ENCODE measurements at places on chromosomes 2 and 18. TPM values are rescaled to one million over a fixed set of nuclear protein-coding genes. Genes with fewer than 3 reads are reported as not detected.

GRCh38 chr2:28567061-28567471 lies 71.2 kb downstream of the PLB1 start:
- no peak for DNase-seq

DNA sequence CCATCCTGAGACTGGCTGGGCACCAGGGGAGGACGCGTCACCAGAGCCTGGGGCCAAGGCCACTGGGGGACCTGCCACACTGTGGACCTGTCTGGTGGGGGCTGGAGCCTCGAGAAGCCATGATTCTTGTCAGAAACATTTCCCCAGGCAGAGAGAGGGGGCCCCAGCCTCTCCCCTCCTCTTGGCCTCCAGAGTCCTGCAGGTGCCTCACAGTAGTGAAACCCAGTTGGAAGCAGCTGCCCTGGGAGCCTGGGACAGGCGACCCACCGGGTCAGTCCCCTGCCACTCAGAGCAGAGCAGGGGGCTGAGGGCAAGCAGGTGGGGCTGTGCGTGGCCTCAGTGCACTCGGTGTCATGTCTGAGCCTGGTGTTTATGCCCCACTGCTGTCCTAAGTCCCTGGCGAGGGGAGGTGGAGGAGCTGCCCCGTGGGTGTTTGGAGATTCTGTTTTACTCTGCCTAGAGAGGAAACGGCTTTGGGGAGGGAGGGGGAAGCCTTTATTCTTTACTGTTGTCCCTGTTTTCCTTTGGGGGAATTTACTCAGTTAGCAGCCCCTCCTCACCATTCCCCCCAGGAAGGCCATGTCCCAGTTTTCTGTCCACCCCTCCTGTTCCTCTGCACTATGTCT lies 7.7 kb downstream of the OXER1 start:
- DNase-seq, result no peak

GRCh38 chr18:48905513-48905912 lies 45.3 kb downstream of the SMAD7 start:
- DNase-seq, result no peak

DNA sequence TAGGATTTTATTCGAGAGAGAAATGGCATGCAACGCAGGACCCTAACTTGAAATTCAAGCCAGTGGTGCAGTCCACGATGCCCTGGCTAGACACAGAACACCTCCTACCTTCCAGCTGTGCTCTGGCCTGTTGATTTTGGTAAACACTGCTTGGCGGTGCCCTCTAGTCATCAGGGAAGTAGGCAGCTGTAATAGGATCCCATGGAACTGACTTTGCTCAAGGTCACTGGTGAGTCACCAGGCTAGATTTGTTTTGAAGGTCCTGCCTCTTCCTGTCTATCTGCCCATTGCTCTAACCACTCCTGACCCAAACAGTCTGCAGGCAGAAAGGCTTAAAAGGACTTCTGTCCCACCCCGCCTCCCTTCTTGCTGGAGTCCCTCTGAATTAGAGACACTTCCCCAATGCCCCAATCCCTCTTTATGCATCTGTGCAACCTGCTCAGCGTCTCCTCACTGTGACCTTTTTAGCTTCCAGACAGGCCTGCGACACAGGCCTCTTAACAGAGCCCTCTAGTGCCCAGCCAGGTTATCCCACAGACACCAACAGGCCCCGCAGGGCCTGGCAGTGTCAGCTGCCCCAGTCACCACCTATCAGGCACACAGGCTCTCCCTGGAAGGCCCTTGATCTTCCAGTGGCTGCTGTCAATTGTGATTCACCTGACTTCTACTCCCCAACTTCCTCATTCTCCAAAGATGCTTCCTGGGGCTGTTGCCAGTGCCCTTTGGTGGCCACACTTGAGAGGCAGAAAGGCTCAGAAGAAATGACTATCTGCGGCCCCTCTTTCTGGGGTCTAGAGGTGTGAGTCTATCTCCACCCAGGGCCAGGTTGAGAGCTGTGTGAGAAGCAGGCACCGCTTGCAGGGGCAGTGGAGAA lies 5.2 kb downstream of the TMEM127 start:
- DNase-seq, result peak; percentile 80

EMILIN2 gene
- 6.9 TPM for total RNA-seq

All from right atrium auricular region (tissue), 2 donors.